Neural crest cell (in vitro differentiated cells): ENCODE measurements at places on chromosomes 7 and 10. TPM values are rescaled to one million over a fixed set of nuclear protein-coding genes. Genes with fewer than 3 reads are reported as not detected.

DNA sequence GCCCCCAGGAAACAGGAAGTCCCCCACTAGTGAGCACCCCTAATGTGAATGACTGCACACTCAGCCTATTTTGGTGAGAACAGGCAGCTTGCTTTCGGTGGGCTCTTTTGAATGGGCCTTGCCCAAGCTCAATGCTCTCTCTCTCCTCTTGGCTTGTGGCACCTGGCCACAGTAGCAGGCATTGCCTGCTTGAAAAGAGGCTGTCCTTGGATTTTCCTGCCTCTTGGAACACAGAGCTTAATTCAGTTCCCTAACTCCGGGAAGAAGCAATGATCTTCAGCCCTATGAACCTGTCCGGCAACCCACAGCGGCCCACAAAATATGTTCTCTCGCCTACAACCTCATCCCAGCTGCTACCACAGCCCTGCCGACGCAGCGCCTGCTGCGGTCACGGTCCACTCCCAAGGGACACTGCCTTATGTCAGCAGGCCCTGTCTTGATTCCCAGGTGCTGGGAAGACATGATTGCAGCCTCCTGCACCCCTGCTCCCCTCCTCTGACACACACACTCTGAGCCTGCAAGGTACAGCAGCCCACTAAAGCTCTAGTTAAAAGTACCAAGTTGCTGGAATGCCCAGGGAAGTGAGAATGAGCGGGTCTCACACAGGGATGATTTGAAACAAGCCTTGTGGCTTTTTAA, 715.5 kb upstream of the GALNT17 start:
- DNase-seq, result no peak

GRCh38 chr10:33183655-33184054, 150.8 kb downstream of the NRP1 start:
- no peak for DNase-seq

GRCh38 chr7:75663302-75663907, 75.3 kb downstream of the HIP1 start:
- no peak for DNase-seq

- no peak for DNase-seq
These were observed 1.2 kb downstream of the CFAP69 start for GRCh38 chr7:90246171-90246570.

DNA sequence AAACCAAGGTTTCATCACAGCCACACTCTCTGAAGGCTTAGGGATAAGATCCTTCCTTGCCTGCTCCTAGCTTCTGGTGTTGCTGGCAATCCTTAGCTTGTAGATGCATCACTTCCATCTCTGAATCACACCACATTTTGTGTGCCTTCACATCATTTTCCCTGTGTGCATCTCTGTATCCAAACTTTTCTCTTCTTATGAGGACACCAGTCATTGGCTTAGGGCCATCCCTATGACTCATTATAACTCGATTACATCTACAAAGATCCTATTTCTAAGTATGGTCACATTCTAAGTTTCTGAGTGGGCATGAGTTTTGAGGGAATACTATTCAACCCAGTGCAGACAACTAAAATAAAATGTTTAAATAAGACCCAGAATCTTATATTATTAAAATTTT, 121.7 kb downstream of the C7orf25 start:
- no peak for DNase-seq

GRCh38 chr10:45180946-45181875, 134.2 kb downstream of the OR13A1 start:
- DNase-seq, result no peak

GRCh38 chr10:69123306-69123746, 652 bp upstream of the VPS26A start:
- DNase-seq, result no peak

DNA sequence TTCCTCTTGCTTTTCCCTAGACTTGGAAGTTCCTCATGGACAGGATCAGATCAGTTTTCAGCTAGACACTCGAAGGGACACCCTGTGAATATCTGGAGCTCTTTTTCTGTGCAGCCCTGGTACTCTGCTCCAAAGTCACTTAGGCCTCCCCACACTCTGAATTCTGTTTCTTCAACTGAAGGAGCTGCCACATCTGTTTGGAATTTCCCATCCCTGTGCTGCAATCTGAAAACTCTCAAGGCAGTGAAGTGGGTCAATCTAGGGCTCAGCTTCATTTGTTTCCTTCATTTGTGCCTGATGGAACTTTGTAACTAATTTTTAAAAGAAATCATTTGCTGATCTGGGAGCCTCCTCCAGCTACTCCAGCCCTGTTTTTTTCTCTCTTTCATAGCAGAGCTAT, 9.6 kb downstream of the EPC1 start:
- DNase-seq, result no peak

The UCMA gene
- total RNA-seq, result not detected in 2 replicates

DNA sequence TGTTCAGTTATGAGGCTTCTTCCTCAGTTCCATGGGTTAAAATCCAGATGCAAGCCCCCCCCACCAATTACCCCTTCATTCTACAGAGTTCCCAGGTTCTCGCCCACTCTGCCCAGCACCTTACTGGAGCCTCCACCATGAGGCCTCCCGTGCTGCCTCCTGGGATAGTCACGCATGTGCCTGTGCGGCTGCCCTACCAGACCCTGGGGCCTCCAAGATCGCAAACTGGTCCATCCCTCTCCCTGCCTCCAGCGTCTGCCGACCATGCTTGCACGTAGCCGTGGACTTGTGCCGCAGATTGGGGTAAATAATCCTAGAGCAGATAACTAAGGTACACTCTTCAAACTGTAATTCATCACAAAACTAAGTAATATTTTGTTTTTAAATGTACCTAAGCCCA, 611.2 kb downstream of the PTPRN2 start:
- no peak for DNase-seq

The PNLIPRP1 gene
- not detected in 2 replicates for total RNA-seq

DNA sequence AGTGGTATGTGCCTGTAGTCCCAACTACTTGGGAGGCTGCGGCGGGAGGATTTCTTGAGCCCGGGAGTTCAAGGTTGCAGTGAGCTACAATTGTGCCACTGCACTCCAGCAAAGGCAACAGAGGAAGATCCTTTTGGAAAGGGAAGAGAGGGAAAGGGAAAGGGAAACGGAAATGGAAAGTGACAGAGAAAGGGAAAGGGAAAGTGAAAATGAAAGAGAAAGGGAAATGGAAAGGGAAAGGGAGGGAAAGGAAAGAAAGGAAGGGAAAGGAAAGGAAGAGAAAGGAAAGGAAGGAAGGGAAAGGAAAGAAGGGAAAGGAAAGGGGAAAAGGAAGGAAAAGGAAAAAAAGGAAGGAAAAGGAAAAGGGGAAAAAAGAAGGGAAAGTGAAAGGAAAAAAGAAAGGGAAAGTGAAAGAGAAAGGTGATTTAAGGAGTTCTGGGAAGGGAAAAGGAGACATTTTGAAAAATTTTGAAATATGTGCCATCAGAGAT, 2.3 kb upstream of the ZC3HAV1 start:
- no peak for DNase-seq

DNA sequence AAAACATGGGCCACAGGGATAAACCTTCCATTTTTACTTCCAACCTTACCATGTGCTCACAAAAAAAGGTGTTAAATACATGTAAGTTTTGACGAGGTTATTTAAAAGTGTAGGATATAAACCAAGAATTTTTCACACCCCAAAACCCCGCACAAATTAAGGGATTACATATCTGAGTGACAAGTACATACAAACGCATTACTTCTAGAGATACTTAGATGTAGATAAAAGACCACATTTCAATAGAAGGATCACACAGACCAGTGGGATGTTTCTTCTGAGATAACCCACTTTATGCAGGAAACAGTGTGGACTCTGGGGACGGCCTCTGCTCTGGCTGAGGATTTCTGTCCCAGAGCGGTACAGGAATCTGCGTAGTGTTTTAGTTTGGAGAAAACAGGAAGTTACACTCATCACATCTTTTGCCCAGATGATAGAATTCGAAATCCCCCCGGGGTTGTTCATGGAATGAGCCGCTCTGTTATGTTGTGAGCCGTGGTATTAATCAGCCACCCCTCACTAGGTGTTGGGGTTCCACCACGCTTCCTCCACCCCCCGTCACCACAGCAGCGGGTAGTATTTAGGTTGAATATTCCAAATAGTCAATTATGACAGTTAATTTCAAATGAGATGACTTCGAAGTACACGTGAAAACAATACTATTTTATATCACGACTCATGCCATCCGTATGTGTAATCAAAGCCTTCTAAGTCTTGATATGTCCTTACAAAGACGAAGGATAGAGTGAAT, 1.3 kb upstream of the CUL1 start:
- no peak for DNase-seq

The ZNF438 gene
- total RNA-seq, result 3.5 and 4.0 TPM in 2 replicates

- DNase-seq, result no peak
These were observed 43.0 kb downstream of the CH25H start for GRCh38 chr10:89164080-89164479.

The CCNY gene
- 57.0 and 63.1 TPM in 2 replicates for total RNA-seq

The GSTO2 gene
- 0.27 and 0.58 TPM in 2 replicates for total RNA-seq

- no peak for DNase-seq
These were observed 288.4 kb downstream of the SNX13 start for GRCh38 chr7:17651863-17652385.
